Astrocyte of the spinal cord (primary cell): ENCODE measurements at places on chromosomes 2 and 18.
A peak's percentile ranks its signal among the peaks of the same experiment; 100 is the strongest.

DNA sequence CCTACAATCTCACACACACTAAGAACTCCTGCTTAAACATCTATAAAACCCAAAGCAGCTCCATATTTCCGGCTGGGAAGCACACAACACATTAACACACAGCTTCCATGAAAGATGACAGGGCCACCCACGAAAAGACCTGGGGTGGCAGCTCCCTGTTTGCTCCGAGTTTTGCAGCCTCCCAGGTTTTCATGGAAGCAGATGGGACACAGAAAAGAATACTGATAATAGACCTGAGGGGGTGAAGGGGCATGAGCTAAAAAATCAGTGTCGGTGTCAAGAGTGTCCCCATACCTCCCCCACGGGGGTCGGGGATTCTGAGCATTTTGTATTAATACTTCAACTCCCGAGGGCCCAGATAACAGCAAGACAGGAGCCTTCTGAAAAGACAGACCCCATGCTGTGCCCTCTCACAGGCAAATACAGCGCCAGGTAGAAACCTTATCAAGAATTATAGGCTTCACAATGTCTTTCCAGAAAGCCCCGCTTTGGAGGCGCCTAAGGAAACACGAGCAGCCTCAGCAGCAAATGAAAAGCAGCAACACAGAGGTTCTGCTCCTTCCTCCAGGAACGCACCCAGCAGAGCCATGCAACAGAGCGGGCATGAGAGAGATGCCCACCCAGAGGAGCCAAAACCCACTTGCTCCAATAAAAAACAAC is 50.5 kb downstream of the ZNF516 start:
- DNase-seq = no peak

DNA sequence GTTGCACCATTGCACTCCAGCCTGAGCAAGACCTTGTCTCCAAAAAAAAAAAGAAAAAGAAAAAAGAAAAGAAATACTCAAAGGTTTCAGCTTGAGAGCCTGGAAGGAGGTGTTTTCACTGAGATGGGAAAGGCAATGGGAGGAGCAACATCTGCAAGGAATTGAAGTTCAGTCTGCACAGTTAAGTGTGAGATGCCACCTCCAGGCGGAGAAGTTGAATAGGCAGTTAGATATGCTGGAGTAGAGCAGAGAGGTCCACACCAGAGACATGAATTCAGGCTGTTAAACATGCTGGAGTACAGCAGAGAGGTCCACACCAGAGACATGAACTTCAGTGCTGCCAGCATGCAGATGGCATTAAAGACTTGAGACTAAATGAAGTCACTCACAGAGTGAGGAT is 41.4 kb upstream of the DTNB start:
- no peak for DNase-seq

- no peak for DNase-seq
Measured at GRCh38 chr18:27871726-27872125, 305.2 kb downstream of the CDH2 start.

DNA sequence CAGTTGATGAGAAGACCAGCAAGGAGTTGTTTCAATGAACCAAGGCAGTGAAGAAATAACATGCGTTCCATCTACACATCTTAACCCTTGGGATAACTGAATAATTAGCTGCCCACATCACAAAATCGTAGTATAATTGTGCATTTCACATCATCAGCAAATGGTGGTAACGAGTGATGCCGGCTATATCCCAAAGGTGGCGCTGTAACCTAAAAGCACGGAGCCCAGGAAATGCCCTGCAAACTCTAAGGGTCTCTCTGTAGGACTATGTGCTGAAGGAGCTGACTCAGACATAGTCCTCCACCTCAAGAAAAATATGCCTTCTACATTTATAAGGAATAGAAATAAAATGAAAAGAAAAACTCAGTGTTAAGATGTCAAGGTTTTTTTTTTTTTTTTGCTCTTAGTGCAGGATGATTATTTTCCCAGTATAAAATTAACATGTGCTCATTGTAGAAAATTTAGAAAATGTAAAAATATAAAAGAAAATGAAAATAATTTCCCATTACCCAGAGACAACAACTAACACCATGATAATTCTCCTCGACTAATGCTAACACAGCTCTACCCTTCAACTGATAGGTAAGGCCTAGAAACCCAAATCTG is 23.1 kb upstream of the DSG3 start:
- peak; percentile 43 for DNase-seq

DNA sequence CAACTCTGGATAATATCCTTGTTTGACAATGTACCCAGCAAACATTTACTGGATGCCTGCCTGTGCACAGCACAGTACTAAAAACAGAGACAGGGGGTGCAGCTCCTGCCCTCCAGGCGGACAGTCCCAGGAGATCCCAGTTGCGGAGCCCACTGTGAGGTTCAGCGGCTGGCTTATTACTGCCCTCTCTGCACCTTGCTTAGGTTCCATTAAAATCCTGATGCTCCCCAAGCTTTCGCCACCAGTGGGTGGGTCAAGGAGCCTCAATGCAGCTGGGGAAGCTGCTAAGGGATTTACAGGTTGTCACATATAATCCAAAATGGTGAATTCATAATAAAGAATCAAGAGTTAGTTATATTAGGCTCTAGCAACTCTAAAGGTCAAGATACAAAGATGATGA is 38.3 kb downstream of the CRACDL start:
- DNase-seq = no peak

GRCh38 chr2:123916531-123916930 is 108.6 kb upstream of the CNTNAP5 start:
- no peak for DNase-seq

GRCh38 chr2:99598441-99598840 is 108.6 kb upstream of the REV1 start:
- no peak for DNase-seq

DNA sequence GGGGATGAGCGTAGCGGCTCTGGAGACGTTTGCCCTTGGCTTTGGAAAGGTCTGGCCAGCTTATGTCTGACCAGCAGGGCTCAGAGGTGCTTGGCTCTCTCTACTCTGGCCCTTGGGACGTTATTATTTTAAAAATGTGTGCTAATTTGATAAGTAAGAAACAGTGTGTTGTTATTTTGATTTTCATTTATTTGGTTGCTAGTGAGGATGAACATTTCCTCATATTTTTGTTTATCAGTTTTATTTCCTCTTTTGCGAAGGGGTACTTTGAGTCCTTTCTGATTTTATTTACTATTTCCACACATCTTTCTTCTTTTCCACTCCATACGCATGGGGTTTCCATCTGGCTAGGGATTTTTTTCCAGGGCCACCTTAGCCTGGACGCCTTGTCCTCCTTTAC is 11.4 kb downstream of the CXCR4 start:
- no peak for DNase-seq

DNA sequence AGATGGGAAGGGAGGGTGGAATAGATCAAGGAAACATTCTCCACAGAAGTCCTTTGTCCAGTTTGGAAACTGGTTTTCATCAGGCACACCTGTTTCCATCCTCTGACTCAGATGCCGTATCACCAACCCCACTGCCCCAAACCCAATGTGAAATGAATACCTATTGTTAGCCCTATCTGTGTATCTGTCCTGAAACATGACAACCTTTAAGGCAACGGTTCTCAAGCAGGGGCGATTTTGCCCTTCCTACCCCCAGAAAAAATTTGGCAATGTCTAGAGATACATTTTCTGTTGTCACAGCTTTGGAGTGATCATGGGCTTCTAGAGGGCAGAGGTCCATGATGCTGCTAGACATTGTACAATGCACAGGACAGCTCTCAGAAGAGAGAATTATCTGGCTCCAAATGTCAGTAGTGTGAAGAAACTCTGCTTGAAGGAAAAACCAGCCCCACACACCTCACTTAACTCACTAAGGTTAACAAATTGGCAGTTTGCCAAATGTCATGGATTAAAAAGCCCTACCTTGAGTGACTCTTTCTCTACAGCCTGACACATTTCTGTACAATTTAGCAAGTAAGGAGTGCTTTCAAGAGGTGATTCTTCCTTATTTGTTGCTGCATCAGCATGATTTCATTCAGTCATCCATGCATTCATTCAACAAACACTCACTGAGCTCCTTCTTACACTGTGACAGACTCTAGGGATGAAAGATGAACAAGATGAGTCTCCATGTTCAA is 3.4 kb downstream of the SCTR start:
- DNase-seq = no peak

DNA sequence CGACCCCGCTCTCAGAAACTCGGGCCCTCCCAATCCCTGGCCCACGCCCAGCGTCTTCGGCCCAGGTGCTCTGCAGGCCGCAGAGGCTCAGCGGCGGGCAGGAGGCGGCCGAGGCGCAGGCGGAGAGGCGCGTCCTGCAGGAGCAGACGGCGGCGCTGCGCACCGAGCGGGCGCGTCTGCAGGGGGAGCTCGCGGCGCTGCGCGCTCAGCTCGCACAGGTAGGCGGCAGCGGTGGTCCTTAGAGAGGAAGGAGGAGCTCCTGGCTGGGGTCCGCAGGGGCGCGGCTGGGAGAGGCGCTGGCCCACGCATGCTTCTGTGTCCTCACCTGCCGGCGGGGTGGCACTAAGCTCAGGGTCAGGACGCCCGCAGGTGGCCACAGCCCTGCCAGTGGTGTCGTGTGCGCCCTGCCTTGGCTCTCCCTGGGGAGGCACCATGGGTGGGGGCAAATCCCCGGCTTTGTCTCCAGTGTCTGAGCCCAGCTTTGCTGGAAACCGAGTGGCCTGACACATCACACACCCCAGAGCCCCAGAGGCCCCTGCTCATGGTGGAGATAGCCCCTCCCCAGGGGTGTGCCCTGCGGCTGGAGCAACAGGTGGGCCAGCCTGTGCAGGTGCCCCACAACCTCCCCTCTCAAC is 14.9 kb upstream of the SNED1 start:
- DNase-seq = no peak
